Omental fat pad (tissue), 4 donors: ENCODE measurements at places on chromosomes 7 and 10. TPM values are rescaled to one million over a fixed set of nuclear protein-coding genes. Genes with fewer than 3 reads are reported as not detected.
A peak's percentile ranks its signal among the peaks of the same experiment; 100 is the strongest.

GRCh38 chr10:103111918-103112877, 80.9 kb downstream of the NT5C2 start:
- DNase-seq, result no peak

DNA sequence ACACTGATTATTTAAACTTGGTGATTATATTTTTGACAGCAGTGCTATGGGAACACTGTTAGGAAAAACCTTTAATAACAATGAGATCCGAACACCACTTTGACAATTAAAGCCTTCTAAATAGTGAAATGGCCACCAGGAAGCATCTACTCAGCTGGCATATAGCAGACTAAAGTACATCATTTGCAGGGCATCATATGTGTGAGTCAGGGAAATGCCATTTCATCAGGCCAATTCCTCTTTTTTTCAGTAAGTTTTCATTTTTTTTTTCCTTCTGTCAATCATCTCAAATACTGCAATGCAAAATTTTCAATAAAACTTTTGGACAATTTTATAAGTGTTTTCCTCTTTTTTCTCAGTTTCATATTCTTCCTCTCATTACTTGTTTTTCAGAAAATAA, 521.4 kb upstream of the SEMA3D start:
- no peak for DNase-seq

GRCh38 chr7:33757563-33758165, 147.7 kb upstream of the BMPER start:
- DNase-seq, result peak; percentile 64

DNA sequence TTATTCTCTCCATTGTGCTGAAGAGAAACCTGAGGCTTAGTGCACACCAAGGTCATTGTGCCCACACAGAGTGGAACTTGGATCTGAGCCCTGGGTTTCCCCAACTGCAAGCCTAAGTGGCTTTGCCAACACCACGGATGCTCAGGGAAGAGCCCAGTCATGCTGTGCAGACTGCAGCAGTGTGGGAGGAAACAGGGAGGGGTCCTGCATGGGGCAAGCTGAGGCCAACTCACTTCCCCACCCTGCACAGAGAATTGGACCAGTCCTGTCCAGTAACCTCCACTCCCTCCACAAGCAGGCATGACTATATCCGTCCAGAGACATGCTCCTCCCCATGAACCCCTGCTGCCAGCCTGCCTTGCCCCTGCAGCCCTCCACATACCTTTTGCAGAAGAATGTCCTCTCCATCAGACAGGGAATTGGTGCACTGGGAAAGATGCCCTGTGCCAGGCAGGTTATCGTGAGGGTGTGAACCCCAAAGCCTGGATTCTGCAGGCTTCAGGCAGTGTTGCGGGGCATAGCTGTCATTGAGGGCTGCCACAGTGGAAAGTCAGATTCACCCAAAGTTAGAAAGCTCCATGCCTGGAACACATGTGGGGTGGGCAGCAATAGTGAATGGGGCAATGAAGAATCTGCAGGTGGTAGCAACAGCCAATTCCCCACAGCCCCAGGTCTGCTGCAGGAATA, 44.9 kb downstream of the DRGX start:
- DNase-seq, result no peak

DNA sequence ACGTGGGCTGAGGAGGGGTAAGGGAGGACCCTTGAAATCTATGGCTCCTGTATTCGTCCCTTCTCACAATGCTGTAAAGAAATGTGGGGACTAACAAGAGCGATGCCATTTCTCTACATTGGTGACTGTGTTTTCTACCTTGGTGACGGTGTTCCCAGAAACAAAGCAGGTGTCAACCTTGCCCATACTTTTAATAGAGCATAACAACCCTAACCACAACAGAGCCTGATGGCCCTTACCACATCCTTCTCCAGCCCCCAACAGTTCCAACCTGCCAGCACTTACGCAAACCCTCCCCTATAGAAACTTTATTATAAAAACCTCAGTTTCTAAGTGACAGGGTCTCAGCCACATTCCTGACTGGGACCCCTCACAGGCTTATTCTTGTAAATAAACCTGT, 28.2 kb upstream of the ADCYAP1R1 start:
- no peak for DNase-seq

The ETV1 gene
- total RNA-seq, result 3.0 TPM

DNA sequence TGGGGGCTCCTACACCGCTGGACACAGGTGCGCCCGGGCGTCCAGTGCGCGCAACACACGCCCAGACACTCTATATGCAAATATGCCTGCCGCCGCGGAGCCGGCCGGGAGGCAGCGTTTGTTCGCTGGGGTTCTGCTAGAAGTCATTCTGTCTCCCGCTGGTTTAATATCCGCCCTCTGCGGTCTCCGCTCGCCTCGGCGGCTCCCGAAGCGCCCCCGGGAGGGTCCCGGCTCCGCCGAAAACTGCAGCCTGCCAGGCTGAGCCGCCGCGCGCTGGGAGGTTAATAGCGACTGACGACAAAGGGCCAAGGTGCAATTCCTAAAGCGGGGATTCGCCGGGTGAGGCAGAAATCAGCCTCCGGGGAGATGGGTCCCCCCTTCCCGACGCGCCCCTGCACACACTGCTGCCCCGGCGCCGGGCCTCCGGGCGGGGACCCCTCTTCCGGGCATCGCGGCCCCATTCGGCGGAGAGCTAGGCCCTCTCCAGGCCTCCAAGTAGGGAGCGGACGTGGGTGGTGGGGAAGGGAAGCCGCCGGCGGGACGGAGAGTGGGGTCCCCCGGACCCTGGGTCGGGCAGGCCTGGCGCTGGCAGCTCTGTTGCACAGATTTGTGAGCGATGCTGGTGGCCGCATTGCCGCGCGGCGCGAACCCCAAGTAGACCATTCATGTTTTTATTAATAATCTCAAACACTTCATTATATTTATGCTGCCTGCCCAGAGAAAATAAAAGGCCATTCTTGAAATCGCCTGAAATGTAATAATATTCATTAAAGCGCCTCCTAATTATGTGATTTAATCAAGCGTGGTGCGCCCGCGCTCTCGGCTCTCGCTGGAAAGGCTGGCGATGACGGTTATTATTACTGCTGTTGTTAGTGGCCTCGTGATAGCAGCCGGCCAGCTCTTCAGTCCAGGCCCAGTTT, 9.1 kb downstream of the EN2 start:
- no peak for DNase-seq

DNA sequence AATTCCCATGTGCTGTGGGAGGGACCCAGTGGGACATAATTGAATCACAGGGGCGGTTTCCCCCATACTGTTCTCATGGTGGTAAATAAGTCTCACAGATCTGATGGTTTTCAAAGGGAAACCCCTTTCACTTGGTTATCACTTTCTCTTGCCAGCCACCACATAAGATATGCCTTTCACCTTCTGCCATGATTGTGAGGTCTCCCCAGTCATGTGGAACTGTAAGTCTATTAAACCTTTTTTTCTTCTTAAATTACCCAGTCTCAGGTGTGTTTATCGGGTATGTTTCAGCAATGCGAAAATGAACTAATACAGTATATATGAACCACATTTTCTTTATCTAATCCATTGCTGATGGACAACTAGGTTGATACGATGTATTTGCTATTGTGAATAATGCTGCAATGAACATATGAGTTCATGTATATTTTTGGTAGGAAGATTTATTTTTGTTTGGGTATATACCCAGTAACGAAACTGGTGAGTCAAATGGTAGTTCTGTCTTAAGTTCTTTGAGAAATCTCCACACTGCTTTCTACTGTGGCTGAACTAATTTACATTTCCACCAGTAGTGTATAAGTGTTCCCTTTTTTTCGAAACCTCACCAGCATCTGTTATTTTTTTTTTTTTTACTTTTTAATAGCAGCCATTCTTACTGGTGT, 70.0 kb upstream of the HGF start:
- no peak for DNase-seq

GRCh38 chr7:2758673-2759616, 70.9 kb downstream of the AMZ1 start:
- DNase-seq, result no peak

The PHKG1 gene
- 0.96 TPM for total RNA-seq

GRCh38 chr7:132603220-132603833, 27.1 kb upstream of the PLXNA4 start:
- DNase-seq, result no peak

DNA sequence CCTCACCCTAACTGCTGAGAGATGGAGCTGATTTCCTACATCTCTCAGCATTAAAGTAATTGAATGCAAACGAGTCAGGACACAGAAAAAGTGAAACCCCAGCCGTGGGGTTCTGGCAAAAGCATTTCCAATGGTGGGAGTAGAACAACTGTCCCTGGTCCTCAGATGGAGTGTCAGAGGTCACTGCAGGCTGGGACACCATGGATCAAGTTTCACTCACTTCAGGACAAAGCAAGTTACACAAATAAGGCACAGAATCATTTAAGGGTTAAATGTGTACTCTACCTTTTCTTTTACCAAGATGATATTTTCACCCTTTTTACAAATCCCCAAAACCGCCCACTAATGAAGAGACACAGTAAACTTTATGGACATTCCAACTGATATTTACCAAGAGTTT, 607.8 kb downstream of the PARD3 start:
- no peak for DNase-seq

GRCh38 chr7:37601321-37601720, 82.2 kb upstream of the GPR141 start:
- no peak for DNase-seq

DNA sequence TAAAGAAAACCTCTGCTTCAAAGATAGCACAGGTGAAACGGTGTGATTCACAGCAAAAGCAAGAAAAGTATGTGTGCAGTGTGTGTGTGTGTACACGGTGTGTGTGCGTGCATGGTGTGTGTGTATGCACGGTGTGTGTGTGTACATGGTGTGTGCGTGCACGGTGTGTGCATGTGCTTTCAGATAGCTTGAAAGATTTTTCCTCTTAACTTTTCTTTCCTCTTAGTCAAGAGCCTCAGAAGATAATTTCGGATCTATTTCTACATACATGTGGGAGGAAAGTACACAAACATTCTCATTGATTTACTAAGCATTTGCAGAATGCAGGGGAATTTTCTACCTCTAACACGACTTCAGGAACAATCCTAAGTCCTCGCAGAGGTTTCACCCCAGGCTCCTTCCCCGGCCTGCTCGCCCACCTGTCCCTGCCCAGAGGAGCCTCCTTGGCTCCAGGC, 2.9 kb downstream of the FGFR2 start:
- DNase-seq, result no peak

The NYAP1 gene
- 2.4 TPM for total RNA-seq

DNA sequence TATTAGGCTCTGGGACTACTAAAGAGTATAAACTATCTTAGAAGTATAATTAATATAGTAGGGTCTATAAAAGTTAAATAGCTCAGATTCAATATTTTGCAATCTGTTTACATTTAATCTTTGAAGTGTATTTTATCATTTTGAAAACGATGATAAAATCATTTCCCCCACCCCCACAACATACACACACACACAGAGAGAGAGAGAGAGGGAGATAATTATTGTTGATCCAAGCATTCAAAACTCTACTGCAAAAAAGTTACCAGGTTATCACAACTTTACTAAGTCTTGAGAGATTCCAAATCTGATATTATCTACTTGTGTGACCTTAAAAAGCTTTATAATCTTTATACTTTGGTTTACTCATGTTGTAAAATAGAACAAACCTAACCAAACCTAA, 14.0 kb downstream of the ZNF800 start:
- DNase-seq, result no peak

The CALML3 gene
- not detected for total RNA-seq

GRCh38 chr10:2077231-2077630, 339.9 kb upstream of the ADARB2 start:
- no peak for DNase-seq

- DNase-seq, result no peak
Observed at GRCh38 chr7:121936951-121937623, 64.1 kb downstream of the PTPRZ1 start.

The BTBD16 gene
- not detected for total RNA-seq

GRCh38 chr10:24966962-24967481, 14.6 kb upstream of the PRTFDC1 start:
- no peak for DNase-seq

DNA sequence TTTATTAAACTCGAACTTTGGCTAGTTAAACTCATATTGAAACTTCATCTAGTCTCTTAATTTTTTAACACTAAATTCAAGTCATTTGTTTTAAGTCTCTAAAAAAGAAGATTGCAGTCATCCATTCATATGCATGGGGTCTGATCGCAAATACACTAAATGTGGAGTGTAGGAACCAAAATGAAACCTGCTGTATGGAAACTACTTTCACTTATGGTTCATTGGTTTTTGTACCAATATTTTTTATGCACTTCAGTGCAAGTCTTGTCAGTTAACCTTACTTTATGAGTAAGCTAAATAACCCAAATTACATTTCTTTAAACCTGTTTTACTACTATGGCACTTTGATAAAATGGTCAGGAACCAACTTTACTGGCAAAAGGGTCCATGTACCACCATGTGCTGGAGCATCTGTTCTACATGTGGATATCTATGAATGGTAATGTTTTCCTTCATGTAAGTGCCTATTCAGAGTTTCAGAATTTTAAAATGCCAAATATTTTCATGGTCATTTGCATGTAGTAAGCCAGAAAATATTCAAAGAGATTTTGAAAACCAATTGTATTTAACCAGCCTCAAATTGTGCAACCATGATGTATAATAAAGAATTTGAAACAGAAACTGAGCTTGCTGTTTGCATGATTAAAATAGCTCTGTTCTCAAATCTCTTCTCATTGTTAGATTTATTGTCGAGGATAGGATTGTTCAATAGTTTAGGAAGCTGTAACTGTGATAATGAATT, 7.6 kb upstream of the SUPV3L1 start:
- DNase-seq, result no peak

GRCh38 chr10:118732245-118733165, 22.3 kb downstream of the CACUL1 start:
- DNase-seq, result no peak

DNA sequence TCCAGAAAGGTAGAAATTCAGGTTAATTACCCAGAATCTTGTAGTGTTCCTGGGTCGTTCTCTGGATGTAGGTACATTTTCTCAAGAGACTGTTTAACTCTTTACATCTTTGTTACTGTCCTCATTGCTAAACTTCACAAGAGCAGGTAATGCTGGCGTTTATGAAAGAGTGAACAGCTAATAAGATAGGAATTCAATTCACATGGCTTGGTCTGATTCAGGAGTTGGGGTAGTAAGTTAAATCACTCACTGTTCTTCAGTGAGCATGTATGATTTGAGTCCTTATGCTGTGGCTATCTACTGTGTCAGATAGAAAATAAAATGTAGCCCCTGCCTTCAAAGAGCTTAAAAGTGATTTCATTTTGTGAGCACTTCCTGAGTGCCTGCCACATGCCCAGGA, 480.0 kb downstream of the LRMDA start:
- no peak for DNase-seq

The NAT16 gene
- not detected for total RNA-seq
